Ureter (tissue), 1 donor: ENCODE measurements at places on chromosomes 1 and 21.

- DNase-seq, result no peak
Observed at GRCh38 chr1:150620919-150621318, 8.5 kb downstream of the ENSA start.

DNA sequence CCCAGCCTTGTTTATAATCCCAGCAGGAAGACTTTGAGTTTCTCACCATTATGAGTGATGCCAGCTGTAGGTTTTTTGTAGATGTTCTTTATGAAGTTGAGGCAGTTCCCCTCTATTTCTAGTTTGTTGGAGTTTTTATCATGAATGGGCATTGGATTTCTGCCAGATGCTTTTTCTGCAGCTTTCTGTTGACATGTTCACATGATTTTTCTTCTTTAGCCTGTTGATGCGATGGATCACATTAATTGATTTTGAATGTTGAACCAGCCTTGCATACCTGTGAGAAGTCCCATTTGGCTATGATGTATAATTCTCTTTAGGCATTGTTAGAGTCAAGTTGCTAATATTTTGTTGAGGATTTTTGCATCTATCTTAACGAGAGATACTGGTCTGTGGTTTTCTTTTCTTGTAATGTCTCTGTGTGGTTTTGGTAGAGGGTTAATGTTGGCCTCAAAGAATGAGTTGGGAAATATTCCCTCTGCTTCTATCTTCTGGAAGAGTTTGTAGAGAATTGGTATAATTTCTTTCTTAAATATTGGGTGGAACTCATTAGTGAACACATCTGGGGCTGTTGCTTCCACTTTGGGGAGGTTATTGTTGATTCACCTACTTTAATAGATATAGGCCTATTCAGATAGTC is 33.2 kb downstream of the ZBTB40 start:
- no peak for DNase-seq

- no peak for DNase-seq
Observed at GRCh38 chr1:221994939-221995338, 253.1 kb upstream of the DUSP10 start.

DNA sequence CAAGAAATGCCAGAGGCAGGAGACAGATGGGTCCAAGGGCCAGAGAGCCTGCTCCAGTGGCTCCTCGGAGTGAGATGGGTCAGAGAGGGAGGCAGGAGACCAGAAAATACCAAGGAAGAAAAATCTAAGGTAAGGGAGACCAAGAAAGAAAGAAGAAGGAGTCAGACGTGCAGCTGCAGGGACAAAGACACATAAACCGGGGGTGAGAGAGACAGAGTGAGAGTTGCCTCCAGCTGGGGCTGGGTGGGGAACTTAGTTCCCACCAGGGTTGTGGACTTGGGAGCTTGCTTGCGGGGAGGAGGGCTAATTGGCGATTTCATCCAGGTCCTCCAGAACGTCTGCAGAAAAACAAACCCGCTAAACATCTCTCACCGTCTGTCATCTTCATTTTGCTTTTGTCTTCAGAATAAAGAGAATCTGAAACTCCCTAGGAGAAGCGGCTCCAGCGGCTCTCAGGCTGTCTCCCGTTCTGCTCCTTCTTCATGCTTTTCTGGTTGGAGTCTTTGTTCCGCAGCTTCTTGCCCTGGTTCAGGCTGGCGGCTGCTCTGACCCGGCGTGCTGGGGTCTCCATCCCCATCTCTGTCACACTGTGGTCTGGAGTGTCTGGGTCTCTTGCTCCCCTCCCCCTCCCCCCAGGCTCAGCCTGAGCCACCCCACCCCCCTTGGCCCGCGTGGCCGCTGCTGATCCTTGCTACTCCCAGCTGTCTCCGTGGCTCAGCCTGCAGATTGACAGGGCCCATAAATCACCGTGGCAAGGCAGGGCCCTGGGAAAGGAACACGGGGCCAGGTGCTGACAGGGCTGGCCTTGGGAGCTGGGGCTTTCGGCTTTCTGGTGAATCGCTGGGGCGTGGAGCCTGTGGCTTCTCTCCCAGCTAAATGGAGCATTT is 66.6 kb downstream of the UBIAD1 start:
- DNase-seq, result no peak

DNA sequence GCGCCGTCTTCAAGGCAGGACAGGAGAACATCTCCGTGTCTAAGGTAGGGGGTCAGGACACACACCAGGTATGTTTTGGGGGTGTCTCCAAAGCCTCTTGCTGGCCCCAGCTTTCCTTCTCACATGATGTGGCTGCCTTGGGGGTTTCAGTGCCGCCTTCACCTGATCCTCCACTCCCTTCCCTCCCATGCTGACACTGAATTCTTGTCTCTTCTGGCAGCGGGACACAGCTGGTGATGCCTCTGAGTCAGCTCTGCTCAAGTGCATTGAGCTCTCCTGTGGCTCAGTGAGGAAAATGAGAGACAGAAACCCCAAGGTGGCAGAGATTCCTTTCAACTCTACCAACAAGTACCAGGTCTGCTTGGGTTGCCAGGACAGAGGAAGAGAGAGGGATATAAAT is 13.5 kb downstream of the ATP1A2 start:
- no peak for DNase-seq

GRCh38 chr1:9809100-9809510 is 14.7 kb downstream of the CLSTN1 start:
- DNase-seq, result no peak

- DNase-seq, result peak; percentile 72
Observed at GRCh38 chr1:17624611-17625233, 85.2 kb downstream of the ARHGEF10L start.

DNA sequence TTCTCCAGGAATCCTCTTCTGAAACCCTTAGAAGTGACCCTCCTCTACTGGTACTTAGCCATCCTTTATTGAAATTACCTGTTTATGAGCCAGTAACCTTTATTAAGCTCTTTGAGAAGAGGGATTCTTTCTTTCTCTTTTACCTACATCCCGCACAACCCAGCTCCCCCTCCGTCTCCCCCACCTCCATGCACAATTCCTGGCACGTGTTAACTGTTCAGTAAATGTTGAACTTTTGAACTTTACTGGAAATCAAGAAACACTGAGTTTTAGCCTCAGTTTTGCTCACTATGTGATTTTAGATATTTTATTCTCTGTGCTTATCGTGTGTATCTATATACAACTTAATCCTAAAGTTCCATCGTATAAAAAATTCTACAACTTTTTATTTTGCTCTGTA is 1.8 kb downstream of the TMED5 start:
- DNase-seq, result no peak

- no peak for DNase-seq
Observed at GRCh38 chr1:2982615-2983318, 38.5 kb upstream of the ACTRT2 start.

GRCh38 chr1:236389253-236389652 is 4.8 kb upstream of the EDARADD start:
- DNase-seq, result no peak

DNA sequence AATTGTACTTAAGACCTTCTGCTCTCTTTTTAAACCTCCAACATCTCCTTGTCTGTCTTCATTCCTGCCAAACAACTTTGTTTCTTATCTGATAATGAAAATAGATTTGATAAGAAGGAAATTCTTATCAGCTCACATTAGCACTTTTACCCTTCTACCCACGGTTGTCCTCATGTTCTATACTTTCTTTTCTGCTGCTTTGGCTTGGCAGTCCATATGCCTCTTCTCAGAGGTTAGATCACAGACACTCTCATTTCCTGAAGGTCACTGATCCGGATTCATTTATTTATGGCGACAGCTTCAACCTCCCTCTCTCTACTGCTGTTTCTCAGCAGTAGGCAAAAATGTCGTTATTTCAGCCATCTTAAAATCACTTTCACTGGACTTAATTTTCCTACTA is 2015.8 kb downstream of the NCAM2 start:
- no peak for DNase-seq

DNA sequence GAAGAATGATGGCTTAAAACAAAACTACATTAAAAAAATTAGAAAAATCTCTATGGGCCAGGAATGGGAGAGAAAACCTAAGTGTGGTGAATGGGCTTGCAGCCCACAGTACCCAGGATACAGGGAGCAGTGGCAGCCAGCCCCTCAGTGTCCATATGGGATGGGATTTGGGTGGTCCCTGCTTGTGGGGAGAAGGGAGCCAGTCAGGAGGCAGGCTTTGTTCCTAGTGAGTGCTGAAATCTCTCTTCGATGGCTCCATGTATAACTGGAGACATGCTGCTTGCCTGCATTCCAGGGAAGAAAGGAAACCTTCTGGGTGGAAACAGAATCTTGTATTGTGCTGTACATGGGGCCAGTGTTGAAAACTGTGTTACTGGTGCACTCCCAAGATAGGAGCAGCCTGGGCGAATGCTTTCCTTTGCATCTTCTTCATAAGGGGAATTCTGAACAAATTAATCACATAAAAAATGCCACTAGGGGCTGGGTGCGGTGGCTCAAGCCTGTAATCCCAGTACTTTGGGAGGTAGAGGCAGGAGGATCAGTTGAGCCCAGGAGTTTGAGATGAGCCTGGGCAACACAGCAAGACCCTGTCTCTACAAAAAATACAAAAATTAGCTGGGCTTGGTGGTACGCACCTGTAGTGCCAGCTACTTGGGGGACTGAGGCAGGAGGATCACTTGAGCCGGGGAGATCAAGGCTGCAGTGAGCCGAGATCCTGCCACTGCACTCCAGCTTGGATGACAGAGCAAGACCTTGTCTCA is 36.0 kb downstream of the PTPRU start:
- no peak for DNase-seq

DNA sequence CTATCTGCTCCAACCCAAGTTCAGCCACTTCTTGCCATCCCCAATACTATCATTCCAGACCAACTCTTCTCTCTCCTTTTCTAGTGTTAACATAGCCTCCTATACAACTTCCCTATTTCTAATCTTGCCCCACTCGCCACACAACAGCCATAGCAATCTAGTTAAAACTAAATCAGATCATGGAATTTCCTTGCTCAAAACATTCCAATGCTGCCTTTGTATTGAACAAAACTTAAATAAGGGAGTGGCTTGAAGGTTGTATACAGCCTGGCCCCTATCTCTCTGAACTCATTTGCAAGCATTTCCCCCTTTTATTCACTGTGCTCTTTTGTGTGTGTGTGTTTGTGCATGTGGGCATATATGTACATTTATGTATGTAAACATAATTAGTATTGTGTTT is 118.1 kb upstream of the SGIP1 start:
- DNase-seq, result no peak

DNA sequence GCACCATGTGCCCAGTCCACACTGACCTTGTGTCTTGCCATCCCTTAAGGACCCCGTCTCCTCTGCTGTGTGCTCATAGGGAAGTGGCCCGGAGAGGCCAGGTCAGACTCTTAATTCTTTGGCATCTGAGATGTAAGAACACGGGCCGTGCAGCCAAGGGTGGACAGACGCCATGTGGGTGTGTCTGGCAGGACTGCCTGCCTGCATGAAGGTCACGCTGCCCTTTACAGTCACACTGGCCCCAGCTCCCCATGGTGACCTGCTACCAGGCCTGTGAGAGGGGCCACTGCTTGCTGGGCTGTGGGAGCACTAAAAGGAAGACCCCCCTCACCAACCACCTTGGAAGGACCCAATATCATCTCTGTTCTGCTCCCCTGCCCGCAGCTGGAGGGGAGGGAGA is 17.7 kb downstream of the DHRS3 start:
- no peak for DNase-seq

DNA sequence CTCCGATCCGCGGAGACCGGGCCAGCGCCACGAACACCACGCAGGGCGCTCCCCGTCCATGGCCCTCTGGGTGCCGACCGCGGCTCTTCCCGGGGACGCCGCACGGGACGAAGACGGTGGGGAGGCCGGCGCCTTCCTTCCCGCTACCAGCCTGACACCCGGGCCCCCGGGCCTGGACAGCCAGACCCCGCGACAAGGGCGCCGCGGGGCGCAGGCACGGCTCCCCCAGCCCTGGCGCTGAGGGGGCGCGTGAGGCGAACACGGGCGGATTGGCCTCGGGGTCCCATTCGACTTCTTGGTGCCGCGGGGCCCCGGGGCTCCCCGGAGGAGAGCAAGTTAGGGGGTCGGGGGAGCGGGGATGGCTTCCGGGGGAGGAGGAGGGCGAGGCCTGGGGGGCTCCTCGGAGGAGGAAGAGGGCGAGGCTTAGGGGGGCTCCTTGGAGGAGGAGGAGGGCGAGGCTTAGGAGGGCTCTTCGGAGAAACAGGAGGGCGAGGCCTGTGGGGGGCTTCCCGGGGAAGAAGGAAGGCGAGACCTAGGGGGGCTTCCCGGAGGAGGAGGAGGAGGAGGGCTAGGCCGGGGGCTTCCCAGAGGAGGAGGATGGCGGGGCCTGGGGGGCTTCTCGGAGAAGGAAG is 537 bp upstream of the KLHL17 start:
- DNase-seq, result no peak

DNA sequence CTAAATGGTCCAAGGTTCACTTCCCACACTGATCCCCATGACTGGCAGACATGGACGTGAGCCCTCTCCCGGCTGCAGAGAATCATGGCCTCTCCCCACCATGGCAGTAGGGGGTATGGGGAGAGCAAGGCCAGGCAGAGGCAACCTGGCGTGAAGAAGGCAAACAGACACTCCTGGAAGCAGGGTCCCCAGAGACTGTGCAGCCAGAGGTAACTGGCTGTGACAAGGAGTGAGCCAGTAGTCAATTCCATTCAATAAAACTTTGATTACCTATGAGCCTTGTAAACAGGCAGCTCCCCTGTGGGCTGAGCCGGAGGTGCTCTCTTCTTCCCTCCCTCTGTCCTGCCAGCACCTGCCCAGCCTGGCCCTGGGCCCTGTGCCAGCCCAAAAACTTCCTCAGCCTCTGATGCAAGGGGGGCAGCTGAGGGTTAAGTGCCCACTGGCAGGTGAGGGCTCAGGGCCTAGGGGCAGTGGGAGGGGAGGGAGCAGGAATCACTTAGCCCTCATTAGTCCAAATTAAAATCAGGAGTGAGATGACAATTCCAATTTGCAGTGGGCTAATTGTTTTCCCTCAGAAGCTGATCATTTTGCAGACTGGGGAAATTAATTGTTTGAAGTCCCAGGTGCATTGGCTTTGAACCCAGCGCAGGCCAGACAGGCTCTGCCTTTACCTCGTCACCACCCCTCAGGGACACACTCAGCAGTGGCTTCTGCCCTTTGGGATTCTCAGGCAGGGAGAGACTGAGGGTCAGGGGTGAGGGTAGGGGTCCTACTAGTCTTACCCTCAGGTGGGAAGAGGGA is 35.6 kb downstream of the LRRN2 start:
- DNase-seq, result no peak

- DNase-seq, result no peak
Observed at GRCh38 chr1:22971611-22972405, 858 bp downstream of the LACTBL1 start.

DNA sequence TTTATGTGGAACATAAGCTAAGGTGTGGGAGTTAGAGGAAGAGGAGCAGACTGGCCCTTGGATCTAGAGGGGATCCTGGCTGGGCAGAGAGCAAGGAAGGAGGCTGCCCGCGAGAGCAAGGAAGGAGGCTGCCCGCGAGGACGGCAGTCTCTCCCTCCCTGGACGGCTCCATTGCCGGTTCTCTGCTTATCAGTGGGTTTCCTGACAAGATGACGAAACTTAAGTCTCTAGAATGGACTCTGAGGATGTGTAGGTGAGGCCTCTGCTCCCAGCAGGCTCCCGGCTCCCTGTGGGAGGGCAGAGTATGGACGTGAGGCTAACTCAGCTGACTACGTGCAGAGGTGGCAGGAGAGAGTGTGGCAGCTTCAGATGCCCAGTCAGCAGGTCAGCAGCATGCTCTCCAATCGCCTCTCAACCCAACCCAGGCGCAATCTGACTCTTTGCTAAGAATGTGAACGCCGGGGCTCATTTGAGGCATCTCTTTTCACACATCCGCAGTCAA is 6.1 kb downstream of the MYBPHL start:
- no peak for DNase-seq

GRCh38 chr1:67589519-67590233 is 95.3 kb upstream of the GADD45A start:
- no peak for DNase-seq

GRCh38 chr1:73803380-73803779 is 394.6 kb downstream of the LRRIQ3 start:
- DNase-seq, result no peak
